ENCODE measurements at places on chromosomes 16 and 17.

DNA sequence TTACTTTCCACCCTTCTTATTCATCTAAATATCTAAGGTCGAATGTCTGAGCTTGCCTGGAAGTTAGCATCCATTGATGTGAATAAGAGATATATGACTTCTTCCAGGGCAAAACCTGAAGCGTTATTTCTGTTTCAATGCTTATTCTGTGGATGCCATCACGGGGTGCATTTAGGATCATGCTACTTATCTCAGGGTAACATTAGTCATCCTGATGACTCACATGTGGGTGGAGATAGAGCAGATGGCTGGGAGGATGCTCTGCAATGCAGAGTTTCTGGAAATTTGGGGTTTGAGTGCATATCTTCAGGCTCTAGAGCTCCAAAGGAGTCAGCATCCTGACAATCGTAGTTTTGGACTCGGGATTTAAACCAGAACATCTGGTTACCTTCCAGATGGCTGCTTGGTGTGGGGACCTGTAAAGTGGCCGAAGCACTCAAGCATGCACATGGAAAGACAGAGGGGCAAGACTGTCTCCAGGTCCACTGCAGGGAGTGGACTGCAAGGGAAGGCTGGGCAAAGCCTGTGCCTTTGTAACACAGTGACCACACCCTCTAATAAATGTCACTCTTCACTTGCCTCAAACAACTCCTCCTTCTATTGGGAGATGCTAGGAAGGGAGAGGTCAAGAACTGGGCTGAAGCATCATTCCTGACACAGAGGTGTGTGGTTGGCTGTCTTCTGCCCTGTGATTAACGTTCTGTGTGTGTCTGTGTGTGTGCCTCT lies 175.2 kb upstream of the SALL1 start:
- no peak overlapping the region for H3K27ac ChIP-seq
- no peak for DNase-seq
- H3K27me3 ChIP-seq: no peaks in the 10 kb centered on the region
- H3K36me3 ChIP-seq: no peaks in the 10 kb centered on the region

GRCh38 chr16:73311857-73312723 lies 264.2 kb upstream of the ZFHX3 start:
- no peak overlapping the region for H3K4me3 ChIP-seq
- DNase-seq: no peak
- no peaks in the 10 kb centered on the region for H3K27me3 ChIP-seq
- no peaks in the 10 kb centered on the region for H3K36me3 ChIP-seq
- H3K4me1 ChIP-seq: no peaks in the 10 kb centered on the region

- no peak overlapping the region for H3K27ac ChIP-seq
- H3K36me3 ChIP-seq: no peaks in the 10 kb centered on the region
- DNase-seq: no peak
- H3K27me3 ChIP-seq: peaks cover 41% of the 10 kb centered on the region
- no peaks in the 10 kb centered on the region for H3K4me1 ChIP-seq
- H3K4me3 ChIP-seq: no peak overlapping the region
Observed at GRCh38 chr17:50837286-50837979, 2.0 kb downstream of the WFIKKN2 start.

GRCh38 chr17:60846175-60846574 lies 168.5 kb downstream of the BCAS3 start:
- H3K27me3 ChIP-seq: no peaks in the 10 kb centered on the region
- H3K4me3 ChIP-seq: no peak overlapping the region
- DNase-seq: no peak
- H3K36me3 ChIP-seq: no peaks in the 10 kb centered on the region
- no peak overlapping the region for H3K27ac ChIP-seq
- no peaks in the 10 kb centered on the region for H3K4me1 ChIP-seq

GRCh38 chr17:75820094-75821080 lies 23.8 kb downstream of the UNC13D start:
- H3K4me3 ChIP-seq: no peak overlapping the region
- H3K27ac ChIP-seq: no peak overlapping the region
- H3K27me3 ChIP-seq: no peaks in the 10 kb centered on the region
- peaks cover 2% of the 10 kb centered on the region for H3K4me1 ChIP-seq
- DNase-seq: no peak

DNA sequence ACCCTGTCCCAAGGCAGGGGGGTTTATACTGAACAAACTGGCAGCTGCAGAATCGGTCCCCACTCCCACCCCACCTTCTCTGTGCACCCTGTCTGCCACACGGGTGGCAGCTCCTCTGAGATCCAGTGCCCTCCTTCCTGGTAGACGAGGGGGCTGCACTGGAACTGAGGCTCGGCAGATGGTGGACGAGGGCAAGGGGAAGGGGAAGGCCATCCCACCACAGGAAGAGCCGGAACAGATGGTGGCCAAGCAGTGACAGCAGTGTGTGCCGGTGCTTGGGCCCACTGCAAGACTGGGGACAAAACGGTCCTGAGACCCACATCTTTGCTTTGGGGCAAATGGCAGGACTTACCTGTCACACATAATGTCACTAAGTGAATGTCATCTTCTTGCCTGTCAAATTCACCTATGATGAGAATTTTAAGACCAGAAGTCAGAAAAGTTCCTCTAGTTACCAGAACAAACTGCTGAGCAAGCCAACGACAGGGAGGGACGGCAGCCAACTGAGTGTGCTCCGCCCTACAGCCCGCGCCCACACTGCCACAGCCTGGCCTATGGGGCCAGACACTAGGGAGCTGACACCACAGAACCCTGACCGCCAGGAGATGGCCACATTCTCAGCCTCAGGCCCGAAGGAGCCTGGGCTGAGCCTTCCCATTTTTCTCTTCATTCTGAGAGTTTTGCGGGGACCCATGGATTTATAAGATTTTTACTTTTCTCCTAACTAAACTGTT lies 14.4 kb downstream of the NTAN1 start:
- H3K27me3 ChIP-seq: no peaks in the 10 kb centered on the region
- H3K36me3 ChIP-seq: peaks cover 10% of the 10 kb centered on the region
- no peaks in the 10 kb centered on the region for H3K4me1 ChIP-seq
- DNase-seq: no peak

- H3K36me3 ChIP-seq: no peaks in the 10 kb centered on the region
- peaks cover 2% of the 10 kb centered on the region for H3K4me1 ChIP-seq
- DNase-seq: no peak
- H3K27me3 ChIP-seq: no peaks in the 10 kb centered on the region
Observed at GRCh38 chr16:47387026-47387734, 73.7 kb downstream of the ITFG1 start.

- H3K36me3 ChIP-seq: peaks cover 24% of the 10 kb centered on the region
- no peak overlapping the region for H3K4me3 ChIP-seq
- peaks cover 76% of the 10 kb centered on the region for H3K4me1 ChIP-seq
- no peaks in the 10 kb centered on the region for H3K27me3 ChIP-seq
- H3K27ac ChIP-seq: peak overlapping the region; percentile 27
Observed at GRCh38 chr17:78112518-78113471, 15.8 kb downstream of the TMC6 start.

DNA sequence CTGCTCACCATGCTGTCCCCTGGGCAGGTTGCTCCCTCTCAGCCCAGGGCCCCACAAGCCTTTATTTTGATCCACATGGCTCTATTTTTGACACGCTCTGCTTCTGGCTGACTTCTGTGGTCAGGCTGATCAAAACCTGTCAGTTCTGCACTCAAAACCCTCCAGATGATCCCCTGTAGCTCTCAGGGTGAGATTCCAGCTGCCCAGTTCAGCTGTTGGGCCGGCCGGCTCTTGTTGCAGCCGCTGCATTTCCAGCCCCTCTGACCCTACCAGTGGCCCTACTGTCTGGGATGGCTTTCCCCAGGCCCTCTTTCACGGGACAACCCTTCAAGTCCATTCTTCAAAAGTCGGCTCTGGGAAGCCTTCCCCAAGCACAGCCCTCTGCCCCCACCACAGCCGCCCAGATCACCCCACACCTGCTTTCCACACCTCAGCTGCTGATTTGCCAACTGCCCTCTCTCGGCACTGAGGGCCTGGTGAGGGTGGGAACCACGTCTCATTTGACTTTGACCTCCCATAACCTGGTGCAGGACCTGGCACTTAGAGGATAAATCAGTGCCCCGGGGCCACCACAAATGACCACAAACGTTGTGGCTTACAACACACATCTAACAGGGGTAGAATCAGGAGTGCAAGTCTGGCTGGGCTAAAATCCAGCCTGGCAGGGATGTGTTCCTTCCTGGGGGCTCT lies 16.3 kb upstream of the CACNG4 start:
- DNase-seq: no peak
- no peaks in the 10 kb centered on the region for H3K4me1 ChIP-seq
- no peaks in the 10 kb centered on the region for H3K36me3 ChIP-seq

DNA sequence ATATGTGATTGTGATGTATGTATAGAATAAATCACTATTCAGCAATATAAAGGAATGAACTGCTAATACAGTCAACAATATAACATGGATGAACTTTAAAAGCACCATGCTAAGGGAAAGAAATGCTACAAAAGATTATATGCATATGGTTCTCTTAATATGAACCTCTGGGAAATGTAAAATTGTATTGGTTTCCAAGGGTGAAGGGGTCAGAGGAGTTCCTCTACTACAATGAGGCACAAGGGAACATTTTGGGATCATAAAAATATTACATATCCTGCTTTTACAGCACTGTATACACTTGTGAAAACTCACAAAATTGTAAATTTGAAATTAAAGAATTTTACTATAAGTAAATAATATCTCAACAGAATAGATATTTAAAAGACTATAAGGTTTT lies 111.4 kb downstream of the CA10 start:
- no peaks in the 10 kb centered on the region for H3K36me3 ChIP-seq
- no peaks in the 10 kb centered on the region for H3K4me1 ChIP-seq
- DNase-seq: no peak
- no peak overlapping the region for H3K27ac ChIP-seq
- H3K27me3 ChIP-seq: peaks cover 3% of the 10 kb centered on the region
- no peak overlapping the region for H3K4me3 ChIP-seq

- no peaks in the 10 kb centered on the region for H3K4me1 ChIP-seq
- no peak overlapping the region for H3K27ac ChIP-seq
- H3K4me3 ChIP-seq: no peak overlapping the region
- H3K36me3 ChIP-seq: peaks cover 5% of the 10 kb centered on the region
- H3K27me3 ChIP-seq: no peaks in the 10 kb centered on the region
Observed at GRCh38 chr17:2427215-2427614, 26.4 kb upstream of the MNT start.

GRCh38 chr16:15593235-15593634 lies 49.7 kb downstream of the MARF1 start:
- DNase-seq: no peak
- peaks cover 38% of the 10 kb centered on the region for H3K36me3 ChIP-seq
- H3K4me3 ChIP-seq: no peak overlapping the region
- H3K4me1 ChIP-seq: peaks cover 36% of the 10 kb centered on the region
- H3K27me3 ChIP-seq: no peaks in the 10 kb centered on the region

GRCh38 chr16:84820305-84820684 lies 510 bp downstream of the CRISPLD2 start:
- H3K4me3 ChIP-seq: peak overlapping the region; percentile 48
- DNase-seq: no peak
- H3K36me3 ChIP-seq: no peaks in the 10 kb centered on the region

DNA sequence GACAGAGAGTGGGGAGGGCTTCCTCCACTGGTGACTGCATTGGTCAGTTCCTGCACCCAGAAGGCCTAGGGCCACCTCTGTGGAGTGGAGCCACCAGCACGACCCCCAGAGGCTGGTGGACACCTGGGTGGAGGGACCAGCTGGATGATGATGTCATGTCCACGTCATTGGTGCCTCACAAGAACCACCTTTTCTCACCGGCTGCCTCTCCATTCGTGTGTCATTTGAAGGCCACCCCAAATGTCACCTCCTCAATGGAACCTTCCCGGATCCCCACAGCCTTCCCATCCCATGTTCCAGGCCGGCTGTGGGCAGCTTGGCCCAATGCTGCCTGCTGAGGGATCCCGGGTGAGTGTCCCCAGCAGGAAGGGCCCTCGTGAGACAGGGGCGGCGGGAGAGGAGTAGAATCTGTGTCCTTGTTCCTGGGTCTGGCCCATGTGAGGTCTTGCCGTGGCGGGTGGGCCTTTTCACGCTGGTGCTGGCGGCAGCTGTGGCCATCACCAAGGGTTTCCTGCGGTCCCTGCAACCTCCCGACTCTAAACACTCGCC lies 9.1 kb upstream of the CHMP6 start:
- H3K4me3 ChIP-seq: no peak overlapping the region
- H3K27me3 ChIP-seq: peaks cover 60% of the 10 kb centered on the region
- no peaks in the 10 kb centered on the region for H3K36me3 ChIP-seq
- peaks cover 10% of the 10 kb centered on the region for H3K4me1 ChIP-seq
- no peak overlapping the region for H3K27ac ChIP-seq
- DNase-seq: no peak

- no peak overlapping the region for H3K27ac ChIP-seq
- no peak for DNase-seq
- no peak overlapping the region for H3K4me3 ChIP-seq
- H3K27me3 ChIP-seq: no peaks in the 10 kb centered on the region
Observed at GRCh38 chr17:69213059-69213813, 15.4 kb downstream of the ABCA10 start.

- H3K27ac ChIP-seq: no peak overlapping the region
- no peaks in the 10 kb centered on the region for H3K27me3 ChIP-seq
- H3K4me3 ChIP-seq: no peak overlapping the region
- no peak for DNase-seq
- H3K36me3 ChIP-seq: no peaks in the 10 kb centered on the region
- peaks cover 3% of the 10 kb centered on the region for H3K4me1 ChIP-seq
Observed at GRCh38 chr16:85955566-85955965, 56.6 kb downstream of the IRF8 start.

GRCh38 chr16:53893731-53894435 lies 189.9 kb downstream of the FTO start:
- H3K27ac ChIP-seq: no peak overlapping the region
- H3K36me3 ChIP-seq: peaks cover 5% of the 10 kb centered on the region
- H3K27me3 ChIP-seq: no peaks in the 10 kb centered on the region
- H3K4me3 ChIP-seq: no peak overlapping the region
- DNase-seq: no peak

DNA sequence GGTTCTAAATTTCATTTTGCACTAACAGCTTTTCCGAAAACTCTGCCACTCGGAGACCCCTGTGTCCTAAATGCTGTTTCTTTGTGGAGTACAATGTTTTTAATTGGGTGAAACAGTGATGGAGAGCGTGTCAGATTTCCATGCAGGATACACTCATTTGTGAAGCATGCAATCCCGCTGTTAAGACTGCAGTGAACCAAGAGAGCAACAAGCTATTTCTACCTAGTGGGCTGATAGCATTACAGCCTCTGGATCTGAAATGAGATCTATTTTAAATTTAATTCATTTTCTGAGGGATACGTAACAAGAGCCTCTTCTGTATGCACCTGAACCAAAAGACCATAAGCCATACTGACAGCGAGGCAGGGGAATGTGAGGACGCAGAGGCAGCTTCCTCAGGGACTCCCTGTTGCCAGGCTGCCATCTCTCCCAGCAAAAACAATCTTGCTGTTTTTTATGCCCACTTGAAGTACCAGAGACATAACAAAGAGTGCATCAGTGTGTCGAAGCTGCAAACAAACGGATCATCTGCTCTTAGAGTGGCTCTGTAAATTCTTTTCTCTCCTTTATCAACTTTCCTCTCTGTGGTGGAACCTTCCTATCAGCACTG lies 199.9 kb upstream of the COX10 start:
- no peak overlapping the region for H3K27ac ChIP-seq
- no peaks in the 10 kb centered on the region for H3K4me1 ChIP-seq
- DNase-seq: no peak
